ENCODE measurements at places on chromosomes 7 and 10.

- no peak for DNase-seq
Observed at GRCh38 chr10:124903111-124903510, 38.8 kb upstream of the ZRANB1 start.

DNA sequence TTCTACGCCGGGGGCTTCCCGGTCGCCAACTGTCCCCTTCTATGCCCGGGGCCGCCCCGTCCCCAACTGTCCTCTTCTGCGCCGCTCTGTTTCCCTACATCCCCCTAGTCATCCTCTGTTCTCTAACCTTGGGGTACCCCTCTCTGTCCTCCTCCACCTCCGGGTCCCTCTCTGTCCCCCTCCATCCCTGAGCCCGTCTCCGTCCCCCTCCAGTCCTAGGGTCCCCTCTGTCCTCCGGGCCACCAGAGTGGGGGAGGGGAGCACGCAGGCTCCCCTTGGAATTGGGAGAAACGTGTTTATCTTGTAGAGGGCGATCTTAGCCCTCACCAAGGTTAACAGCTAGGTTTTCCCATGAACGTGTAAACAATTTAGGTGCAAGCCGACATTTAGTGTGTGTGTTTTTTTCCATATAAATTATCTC, 852 bp upstream of the KLF6 start:
- DNase-seq: peak; percentile 66

DNA sequence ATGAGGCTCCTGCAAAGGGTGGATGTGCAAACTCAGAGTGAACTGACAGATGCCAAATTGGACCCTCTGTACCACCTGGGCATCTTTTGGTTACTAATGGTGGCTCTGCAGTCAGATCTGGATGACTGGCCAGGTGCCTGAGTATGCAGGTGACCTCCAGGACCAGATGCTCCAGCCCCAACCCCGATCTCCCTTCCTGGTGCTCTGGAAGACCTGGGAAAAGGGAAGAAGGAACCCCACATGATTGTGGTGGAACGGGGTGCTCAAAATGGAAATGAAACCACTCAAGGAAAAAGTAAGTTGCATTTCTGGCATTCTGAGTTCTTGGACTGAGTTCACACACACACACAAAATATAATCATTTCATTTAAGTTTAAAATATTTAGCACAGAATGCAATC, 9.8 kb upstream of the AEBP1 start:
- no peak for DNase-seq

DNA sequence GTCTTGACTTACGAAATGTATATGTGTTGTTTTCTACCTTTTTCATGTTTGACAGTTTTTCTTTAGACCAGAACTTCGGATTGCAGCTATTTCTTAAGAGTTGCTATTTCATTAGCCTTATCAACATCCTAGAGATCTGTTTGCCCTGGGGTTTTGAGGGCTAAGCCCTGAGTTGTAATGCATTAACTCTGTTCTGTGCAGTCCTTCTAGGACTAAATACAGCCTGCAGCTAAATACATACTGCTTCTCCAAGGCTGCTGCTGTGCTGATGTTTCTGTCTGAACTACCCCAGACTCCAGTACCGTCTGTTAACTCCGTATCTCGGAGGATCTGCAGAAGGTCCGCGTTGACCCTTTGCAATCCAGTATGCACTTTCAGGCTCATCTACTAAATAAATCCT, 26.5 kb downstream of the KIAA1217 start:
- no peak for DNase-seq
